ENCODE measurements at places on chromosomes 2 and 18.

DNA sequence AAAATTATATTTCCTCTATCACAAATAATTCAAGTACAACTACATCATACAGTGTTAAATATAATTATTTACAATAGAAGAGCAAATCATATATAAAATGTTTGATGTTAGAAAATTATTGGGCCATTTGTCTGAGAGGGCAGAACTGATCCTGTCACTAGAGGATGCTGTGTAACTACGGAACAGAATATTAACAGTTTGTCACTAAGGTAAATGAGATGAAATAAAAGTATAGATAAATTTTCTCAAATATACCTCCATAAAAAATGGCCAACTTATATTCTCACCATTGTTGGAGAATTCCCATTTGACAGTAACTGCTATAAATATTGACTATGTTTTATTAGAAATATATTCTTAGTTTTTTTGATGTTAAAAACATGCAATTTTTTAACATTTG, 1067.4 kb upstream of the DDX18 start:
- DNase-seq: no peak

- DNase-seq: no peak
Measured at GRCh38 chr2:108884619-108885018, 98.0 kb downstream of the CCDC138 start.

GRCh38 chr2:182447863-182448262, 21.0 kb upstream of the PDE1A start:
- DNase-seq: no peak

GRCh38 chr2:183998797-183999190, 599.5 kb upstream of the ZNF804A start:
- no peak for DNase-seq

DNA sequence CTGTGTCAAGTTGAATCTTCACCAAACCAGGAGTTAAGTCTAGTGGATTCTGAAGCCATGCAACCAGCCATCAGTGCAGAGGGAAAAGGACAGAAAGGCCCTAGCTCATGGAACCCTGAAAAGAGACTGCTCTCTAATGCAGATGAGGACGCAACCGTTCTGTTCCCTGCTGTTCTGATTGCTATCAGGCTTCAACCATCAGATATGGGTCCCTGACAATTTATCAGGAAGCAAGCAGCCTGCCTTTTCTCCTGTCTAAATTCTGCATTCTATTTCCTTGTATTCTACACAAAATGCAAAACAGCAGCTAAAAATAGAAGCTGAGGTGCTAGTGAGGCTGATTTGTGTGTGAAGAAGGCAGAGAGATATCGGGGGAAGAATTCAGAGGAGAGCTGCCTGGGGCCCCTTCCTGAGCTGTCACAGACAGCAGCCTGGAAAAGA, 68.4 kb upstream of the RTN4 start:
- DNase-seq: no peak

DNA sequence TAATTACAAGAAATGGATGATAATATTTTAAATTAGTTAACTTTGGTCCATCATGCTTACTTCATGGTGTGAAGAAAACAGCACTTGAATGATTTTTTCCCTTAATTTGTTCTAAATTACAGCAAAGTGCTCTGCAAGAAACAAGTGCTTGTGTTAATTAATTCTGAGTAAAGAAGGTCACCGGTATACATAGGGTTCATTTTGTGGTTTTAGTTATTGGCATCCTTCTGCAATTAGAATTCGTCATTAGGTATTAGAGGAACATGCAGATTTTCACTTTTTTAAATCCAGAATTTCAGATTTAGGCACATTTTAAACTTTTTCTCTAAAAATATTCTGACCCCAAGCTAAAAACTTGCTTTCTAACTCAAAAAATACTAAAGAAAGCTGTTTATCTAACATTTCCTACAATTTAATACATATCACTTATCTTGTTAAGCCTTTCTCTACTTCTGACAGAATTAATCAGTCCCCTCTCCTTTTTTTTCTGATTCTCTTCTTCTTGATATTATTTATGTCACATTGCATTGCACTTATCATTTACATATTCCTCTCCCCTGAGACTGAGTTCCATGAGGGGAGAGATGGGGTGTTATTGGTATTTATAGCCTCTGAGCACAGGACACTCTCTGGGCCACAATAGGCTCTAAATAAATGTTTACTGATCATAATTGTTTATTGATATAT, 129.2 kb downstream of the PLA2R1 start:
- DNase-seq: no peak

- no peak for DNase-seq
Measured at GRCh38 chr2:200810998-200811332, 745 bp upstream of the BZW1 start.

GRCh38 chr18:60247103-60247502, 125.5 kb downstream of the MC4R start:
- no peak for DNase-seq

- DNase-seq: no peak
Measured at GRCh38 chr2:129901754-129902415, 77.6 kb upstream of the RAB6C start.

- no peak for DNase-seq
Measured at GRCh38 chr2:133026536-133027177, 356.7 kb upstream of the LYPD1 start.

GRCh38 chr2:203949228-203949627, 12.7 kb downstream of the ICOS start:
- DNase-seq: no peak

Data from stimulated activated CD8-positive, alpha-beta memory T cell treated with anti-CD3 and anti-CD28 coated beads, Interleukin-2, amount 100 ng/mL, for 1 hour (primary cell).